ENCODE measurements at places on chromosomes 5 and 9.

- no peak for DNase-seq
These were observed 222.9 kb downstream of the DOCK8 start for GRCh38 chr9:437574-438001.

DNA sequence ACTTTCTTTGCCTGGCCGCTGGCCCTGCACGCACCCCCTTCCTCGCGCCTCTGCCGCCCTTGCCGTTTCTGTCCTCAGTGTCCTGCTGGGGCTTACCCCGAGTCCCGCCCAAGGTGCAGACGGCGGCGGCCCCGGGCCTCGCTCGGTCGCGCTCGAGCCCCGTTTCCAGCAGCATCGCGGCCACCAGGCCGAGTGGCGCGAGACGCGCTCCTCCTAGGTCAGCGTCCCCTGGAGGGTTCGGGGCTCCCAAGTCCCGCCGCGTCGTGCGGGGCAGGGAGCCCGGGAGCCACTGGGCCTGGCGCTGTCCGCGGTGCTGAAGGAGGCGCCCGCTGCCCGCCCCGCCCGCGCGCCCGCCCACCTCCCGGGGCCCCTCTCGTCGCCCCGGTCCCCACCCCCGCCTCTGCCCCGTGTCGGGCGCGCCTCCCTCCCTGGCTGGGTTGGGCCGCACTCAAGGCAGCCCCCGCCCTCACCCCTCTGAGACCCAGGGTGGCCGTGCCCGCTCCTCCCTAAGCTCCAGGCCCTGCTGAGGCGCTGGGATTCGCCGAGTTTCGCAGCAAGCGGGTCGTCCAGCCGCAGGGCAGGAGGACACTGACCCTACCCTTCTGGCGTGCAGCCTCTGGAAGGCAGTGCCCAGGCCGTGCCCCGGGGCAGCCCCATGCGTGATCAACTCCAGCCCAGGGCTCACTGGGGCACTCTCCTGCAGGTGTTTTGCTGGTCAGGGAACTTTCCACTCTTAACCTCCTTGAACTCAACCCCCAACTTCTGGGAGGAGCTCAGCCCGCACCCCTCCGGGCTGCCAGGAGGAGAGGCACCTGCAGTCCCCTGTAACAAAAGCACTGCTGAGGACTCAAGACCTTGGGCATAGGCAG, at the start of gene LHX3:
LHX3 (minus strand) TSS at position 291 of the 869 bp plus-strand sequence; CDS start at position 175, 116 bp downstream.
- DNase-seq, result no peak

GRCh38 chr5:72954389-72954788, 1.5 kb upstream of the FCHO2 start:
- DNase-seq, result no peak

DNA sequence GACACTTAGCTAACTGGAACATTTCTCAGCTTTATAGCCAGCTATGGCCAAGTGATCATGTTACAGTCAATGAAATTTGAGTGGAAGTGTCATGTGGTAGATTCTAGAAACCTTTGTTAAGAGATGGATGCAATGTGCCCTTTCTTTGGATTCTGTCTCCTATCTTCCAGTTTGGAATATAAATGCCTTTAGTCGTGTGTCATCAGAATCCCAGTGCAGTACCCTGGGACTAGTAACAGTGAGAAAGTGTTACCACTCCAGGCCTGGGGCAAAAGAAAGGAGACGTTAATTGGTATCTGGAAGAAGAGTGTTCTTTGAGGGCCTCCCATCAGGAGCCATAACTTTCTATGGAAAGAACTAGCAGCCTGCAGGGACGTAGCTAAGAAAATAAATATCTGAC, 149.6 kb downstream of the SNX18 start:
- no peak for DNase-seq

- no peak for DNase-seq
These were observed 1031.2 kb downstream of the EFNA5 start for GRCh38 chr5:106639488-106639887.

DNA sequence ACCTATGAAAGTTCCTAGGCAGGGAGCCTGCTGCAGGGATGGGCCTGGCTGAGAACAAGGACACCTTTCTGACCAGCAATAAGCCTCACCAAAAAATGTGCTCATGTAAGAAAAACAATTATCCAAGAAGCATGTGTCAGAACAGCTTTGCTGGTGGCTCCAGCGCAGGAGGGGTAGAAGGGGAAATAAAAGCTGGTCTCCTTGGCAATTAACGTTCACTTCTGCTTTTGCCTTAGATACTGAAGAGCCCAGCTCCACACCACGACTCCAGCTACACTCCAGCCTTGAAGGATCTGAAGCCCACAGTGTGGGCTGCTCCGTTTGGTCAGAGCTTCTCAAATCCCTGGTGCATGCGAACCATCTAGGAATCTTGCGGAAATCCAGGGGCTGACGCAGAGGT, 107.6 kb upstream of the PHYKPL start:
- no peak for DNase-seq

- DNase-seq, result no peak
These were observed 195.6 kb downstream of the SAXO1 start for GRCh38 chr9:18837402-18837801.

DNA sequence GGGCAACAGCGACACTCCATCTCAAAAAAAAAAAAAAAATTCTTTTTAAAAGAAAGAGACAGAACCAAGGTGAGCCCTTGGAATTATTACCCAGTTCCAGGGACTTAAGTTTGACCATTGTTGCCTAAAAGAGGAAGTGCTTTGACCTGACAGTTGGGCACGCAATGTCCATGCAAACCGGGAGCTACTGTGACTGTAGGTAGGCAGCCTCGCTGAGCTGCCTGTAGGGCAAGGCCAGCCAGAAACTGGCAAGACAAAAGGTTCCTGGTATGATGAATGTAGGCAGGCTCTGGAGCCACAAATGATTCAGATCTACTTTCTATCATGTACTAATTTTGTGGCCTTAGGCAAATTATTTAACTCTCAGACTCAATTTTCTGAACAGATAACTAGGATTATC, 334.8 kb upstream of the ZNF462 start:
- no peak for DNase-seq

GRCh38 chr9:8769153-8769552, 969.6 kb upstream of the DMAC1 start:
- DNase-seq, result no peak

Data from activated CD4-positive, alpha-beta T cell treated with anti-CD3 and anti-CD28 coated beads, Interleukin-2, amount 50 U/mL, for 16 hours (primary cell).